Ammon's horn (tissue), 1 donor: ENCODE measurements at places on chromosomes 4 and X.
A peak's percentile ranks its signal among the peaks of the same experiment; 100 is the strongest.

DNA sequence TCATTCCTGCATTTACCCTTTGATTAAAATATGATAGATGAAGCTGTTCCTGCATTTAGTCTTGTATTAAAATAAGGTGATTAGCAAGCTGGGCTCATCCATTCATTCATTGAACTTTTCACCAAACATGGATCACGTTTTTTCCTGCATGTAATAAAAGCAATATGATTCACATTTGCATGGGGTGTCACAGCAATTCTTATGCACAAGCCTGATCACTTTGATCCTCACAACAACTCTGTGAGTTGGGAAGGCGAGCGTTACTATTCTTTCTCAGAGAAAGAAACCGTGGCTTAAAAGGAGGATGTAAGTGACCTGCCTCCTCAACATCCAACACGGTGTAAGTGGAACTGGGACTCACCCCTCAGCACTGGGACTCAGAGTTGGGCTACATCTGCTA, 20.0 kb downstream of the CHRNA9 start:
- DNase-seq: no peak

GRCh38 chr4:20878806-20879205, 178.5 kb downstream of the PACRGL start:
- DNase-seq: no peak

- DNase-seq: no peak
Observed at GRCh38 chr4:138330531-138330930, 88.4 kb upstream of the SLC7A11 start.

- no peak for DNase-seq
Observed at GRCh38 chr4:85565761-85566480, 91.0 kb downstream of the ARHGAP24 start.

DNA sequence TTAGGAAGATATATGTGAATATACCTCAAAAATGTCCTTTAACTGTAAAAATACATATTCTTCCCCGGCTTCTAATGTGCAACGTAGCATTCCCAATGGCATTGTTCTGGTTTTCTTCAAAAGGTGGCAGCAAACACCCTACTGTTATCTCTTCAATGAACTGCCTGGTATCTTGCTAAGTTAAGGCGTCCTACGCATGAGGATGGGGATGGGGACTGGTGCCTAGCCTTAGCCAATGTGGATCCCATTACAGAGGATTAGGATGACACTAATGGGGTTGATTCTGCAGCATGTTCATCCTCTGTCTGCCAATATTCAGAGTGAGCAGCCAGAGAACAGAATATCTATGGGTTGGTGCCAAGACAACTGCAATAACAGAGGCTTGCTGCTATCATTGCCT, 334.9 kb upstream of the ADGRL3 start:
- peak; percentile 77 for DNase-seq

- DNase-seq: peak; percentile 1
Observed at GRCh38 chrX:43002526-43003203, 224.7 kb upstream of the PPP1R2C start.

DNA sequence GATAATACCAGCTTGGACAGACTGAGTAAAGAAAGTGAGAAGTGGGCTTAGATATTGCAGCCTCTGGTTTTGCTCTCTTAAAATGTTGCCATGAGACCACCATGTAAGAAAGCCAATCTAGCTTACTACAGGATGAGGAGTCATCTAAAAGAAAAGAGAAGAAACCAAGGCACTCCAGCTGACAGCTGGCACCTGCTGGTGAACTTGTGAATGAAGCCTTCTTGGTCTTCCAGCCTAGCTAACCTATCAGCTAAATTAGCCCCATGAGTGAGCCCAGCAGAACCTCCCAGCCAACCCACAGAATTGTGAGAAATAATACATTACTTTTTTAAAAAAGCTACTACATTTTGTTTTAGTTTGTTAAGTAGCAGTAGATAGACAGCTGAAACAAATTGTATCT, 154.5 kb upstream of the QRFPR start:
- no peak for DNase-seq

DNA sequence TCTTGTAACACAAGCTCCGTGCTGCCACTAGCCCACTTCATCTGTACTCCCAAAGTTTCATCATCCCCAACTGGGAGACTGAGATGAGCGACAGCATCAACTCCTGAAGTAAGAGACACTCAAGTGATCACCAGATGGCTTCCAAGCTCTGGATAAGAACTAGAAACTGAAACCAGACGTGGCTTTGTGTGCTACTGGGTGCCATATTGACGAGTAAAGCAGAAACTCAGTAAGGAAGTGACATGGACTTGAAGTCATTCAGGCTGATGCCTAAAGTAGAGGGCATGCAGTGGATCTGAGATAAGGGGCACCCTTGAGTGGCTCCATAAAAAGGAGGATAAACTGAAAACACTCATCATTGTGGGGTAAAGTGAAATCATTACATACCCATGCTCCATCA, 72.4 kb downstream of the PCYT1B start:
- DNase-seq: no peak

GRCh38 chr4:35912174-35912573, 332.1 kb downstream of the ARAP2 start:
- no peak for DNase-seq

- no peak for DNase-seq
Observed at GRCh38 chrX:112233164-112233563, 150.6 kb upstream of the TRPC5 start.

- peak; percentile 16 for DNase-seq
Observed at GRCh38 chrX:138756234-138756633, 44.7 kb upstream of the FGF13 start.

- DNase-seq: no peak
Observed at GRCh38 chrX:155877288-155877687, 3.9 kb upstream of the VAMP7 start.

DNA sequence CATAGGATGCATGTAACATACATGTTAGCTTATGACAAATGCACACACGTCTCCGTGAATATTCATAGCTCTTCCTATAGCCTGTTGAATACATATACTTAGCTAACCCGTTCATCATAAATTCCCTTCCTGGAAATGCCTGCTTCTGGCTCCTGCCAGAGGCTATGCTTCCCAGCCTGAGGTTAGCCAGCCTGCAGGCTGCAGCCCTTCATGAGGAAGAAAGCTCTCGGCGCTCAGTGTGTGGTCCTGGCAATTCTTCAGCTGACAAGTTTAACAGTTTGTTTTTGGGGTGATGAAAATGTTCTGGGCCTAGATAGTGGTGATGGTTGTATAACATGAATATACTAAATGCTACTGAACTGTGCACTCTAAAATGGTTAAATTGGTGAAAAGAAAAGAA, 48.8 kb upstream of the MAN2B2 start:
- DNase-seq: no peak

DNA sequence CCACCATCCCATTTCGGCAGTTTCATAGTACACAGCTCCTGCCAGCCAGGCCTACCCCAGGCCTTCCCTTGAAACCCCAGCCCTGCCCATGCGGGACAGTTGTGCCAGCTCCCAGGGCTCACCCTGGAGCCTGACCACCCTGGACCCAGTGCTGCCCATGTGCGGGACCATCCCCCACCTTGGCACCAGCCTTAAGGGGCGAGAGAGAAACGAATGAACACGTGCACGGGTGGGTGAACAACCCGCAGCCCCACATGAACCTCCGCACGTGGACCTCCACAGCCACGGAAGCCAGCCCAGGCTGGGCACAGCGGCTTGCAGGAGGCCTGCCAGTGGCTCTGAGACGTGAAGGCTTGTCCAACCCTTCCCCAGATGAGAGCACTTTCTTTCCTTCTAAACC, 76.0 kb upstream of the MXD4 start:
- DNase-seq: no peak

- no peak for DNase-seq
Observed at GRCh38 chr4:7006411-7006810, 36.8 kb upstream of the TADA2B start.

DNA sequence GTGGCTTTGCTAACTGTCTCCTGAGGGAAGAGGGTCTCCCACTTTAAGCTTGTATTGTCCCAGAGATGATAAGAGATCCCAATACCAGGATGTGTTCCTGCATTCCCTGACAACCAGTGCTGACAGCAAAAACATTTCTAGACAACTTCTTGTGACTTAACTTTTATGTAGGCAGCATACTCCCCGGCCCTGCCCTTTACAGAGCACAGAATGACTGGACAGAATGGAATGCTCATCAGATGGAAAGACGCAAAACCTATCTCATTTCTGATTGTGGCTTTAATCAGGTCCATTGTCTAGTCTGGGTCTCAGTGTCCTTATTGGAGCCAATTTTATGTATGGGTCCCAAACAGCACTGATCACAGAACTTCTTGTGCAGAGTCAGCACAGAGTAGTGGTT, 18.2 kb upstream of the PLAC1 start:
- DNase-seq: no peak

DNA sequence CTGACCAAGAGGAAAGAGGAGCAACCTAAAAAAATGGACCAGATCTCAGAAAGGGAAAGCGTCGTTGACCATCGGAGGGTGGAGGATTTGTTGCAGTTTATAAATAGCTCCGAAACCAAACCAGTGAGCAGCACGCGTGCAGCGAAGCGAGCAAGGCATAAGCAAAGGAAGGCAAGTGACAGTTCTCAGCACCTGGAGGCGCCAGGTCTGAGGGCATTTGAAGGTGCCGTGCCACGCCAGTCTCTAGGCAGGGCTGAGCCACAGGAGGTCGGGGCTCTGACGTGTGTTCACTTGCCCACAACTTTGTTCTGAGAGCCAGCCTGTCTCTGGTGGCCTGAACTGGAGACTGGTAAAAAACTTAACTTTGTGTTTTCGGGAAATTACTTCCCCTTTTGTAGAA, 59.7 kb downstream of the TNIP2 start:
- DNase-seq: no peak

GRCh38 chrX:27619975-27620374, 29.8 kb downstream of the DCAF8L2 start:
- DNase-seq: no peak

GRCh38 chrX:137427816-137428215, 138.1 kb upstream of the ZIC3 start:
- no peak for DNase-seq
